PC-3 (cell line): ENCODE measurements at places on chromosomes 6 and 20. TPM values are rescaled to one million over a fixed set of nuclear protein-coding genes. Genes with fewer than 3 reads are reported as not detected.

Gene FAM217A
- not detected in 2 replicates for total RNA-seq

Gene CTAGE9
- total RNA-seq: not detected in 2 replicates

Gene OR12D3
- total RNA-seq: not detected in 2 replicates

Gene RNF39
- 2.0 and 4.2 TPM in 2 replicates for total RNA-seq

Gene SIM1
- total RNA-seq: not detected in 2 replicates

- no peak for DNase-seq
Measured at GRCh38 chr20:22223236-22223635, 361.1 kb downstream of the FOXA2 start.

- no peak for DNase-seq
Measured at GRCh38 chr6:134557509-134557908, 239.6 kb upstream of the SGK1 start.

- DNase-seq: no peak
Measured at GRCh38 chr6:166752097-166752496, 125.0 kb upstream of the RPS6KA2 start.

DNA sequence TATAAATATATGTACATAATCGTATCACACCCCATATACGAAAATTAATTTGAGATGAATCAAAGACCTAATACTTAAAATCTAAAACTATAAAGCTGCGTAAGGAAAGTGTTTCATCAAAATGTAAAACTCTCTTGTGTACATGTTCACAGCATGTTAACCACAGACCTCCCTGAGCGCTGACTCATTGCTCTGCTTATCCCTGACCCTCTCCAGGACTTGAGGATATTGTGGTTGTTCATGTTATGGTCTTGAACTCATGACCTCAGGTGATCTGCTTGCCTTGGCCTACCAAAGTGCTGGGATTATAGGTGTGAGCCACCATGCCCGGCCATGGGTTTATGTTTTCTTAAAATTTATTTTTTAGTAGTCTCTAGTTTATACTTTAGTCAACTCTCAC lies 14.2 kb downstream of the FAM83B start:
- peak; percentile 69 for DNase-seq

- no peak for DNase-seq
Measured at GRCh38 chr20:64212755-64213154, 42.8 kb upstream of the PCMTD2 start.

GRCh38 chr6:66948106-66948505 lies 1241.1 kb upstream of the EYS start:
- peak; percentile 58 for DNase-seq

- DNase-seq: no peak
Measured at GRCh38 chr20:50037123-50037522, 54.3 kb downstream of the SNAI1 start.

GRCh38 chr6:131642987-131643611 lies 6.0 kb downstream of the ENPP3 start:
- DNase-seq: no peak

DNA sequence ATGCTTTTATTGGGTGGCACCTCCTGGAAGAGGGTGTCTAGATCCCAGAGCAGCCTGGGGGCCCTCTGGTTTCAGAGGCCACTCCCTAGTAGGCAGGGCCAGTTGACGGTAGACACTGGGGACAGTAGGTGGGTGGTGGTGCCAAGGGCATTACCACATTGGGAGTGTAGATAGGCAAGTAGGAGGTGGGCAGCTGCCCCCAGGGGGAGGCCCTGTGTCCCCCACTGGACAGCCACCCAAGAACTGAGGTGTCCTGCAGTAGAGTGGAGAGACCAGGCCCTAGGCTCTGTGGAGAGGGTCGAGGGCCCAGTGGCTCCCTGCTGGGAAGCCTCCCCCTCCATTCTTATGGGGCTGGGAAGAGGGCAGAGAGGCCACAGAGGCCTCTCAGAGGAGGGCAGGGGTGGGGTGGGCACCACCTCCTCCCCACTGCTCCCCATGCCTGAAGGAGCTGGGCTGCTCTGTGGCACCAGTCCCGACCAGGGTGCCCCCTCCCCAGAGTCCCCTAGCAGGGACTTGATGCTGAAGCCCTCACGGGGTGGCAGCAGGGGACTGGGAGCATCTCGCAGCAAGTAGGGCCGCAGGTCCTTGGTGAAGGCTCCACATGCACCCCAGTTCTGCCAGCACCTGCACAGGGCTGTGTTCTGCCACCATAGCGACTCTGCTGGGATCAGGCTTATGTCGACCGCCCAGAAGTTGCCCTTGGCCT lies 305.0 kb upstream of the KCNQ5 start:
- DNase-seq: no peak

DNA sequence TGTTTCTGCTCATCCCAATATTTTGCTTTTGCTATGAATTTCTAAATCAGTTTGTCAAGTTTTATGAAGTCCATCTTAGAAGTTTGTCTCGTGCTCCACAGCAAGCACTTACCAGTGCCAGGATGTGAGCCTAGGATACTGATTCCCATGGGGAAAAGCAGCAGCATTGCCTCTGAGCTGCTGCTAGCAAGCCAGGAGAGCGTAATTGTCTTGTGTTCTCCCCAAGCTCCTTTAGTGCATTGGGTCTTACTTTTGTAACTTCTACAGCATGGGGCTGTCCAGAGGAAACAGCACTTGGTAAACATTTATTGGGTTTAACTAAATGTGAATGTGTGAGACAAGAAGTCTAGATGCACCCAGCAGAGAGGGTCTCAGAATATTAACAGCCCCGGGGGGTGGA lies 76.1 kb downstream of the RNF182 start:
- no peak for DNase-seq

- DNase-seq: no peak
Measured at GRCh38 chr6:139839506-139840156, 465.2 kb upstream of the CITED2 start.

GRCh38 chr6:56144538-56145324 lies 102.6 kb downstream of the COL21A1 start:
- peak; percentile 85 for DNase-seq

DNA sequence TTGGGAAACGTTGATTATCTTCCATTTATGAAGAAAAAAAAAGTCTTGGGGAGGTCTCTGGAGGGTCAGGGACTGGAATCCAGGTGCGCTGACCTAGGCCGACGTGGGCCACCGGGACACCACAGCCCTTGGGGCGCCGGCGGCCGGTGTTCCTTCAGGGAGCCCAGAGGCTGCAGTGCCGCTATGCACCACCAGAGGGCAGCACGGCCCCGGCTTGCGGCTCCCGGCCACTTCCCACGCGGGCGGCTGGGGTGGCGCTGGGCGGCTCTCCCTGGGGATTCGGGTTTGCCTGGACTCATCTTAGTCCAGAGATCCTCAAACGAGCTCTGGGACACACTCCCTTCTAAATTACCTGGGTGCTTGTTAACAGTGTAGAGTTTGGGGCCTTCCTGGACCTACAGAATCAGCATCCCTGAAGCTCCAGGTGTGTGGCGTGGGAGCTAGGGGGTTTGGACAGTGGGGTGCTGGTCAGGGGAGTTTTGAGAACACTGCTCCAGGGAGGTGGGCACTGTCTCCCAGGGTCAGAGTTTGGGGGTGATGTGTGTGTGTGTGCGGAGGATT lies 23.0 kb upstream of the GTSF1L start:
- peak; percentile 88 for DNase-seq

GRCh38 chr6:170089963-170090362 lies 200.9 kb downstream of the DLL1 start:
- no peak for DNase-seq

DNA sequence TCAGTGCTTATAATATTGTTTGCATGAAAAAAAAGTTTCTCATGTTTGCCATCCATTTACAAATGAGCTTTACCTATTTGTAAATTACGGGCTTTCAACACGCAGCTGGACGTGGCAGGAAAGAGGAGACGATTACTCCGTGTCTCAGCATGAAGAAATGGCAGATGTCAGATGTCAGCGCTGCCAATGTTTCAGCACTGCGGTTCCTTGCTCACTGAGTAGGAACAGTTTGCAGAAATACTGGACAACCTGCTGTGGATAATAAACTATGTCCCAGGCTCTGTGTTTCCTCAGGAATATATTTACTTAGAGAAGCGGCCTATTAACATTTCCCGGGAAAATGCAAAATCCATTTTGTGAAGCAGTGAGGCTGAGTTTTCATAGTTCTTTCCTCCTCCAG lies 22.7 kb downstream of the RAMACL start:
- DNase-seq: no peak

GRCh38 chr6:31728767-31729514 lies at the start of gene DDAH2:
DDAH2 (minus strand) TSS chr6:31729299; CDS start chr6:31729161, 138 bp downstream.
- DNase-seq: no peak

DNA sequence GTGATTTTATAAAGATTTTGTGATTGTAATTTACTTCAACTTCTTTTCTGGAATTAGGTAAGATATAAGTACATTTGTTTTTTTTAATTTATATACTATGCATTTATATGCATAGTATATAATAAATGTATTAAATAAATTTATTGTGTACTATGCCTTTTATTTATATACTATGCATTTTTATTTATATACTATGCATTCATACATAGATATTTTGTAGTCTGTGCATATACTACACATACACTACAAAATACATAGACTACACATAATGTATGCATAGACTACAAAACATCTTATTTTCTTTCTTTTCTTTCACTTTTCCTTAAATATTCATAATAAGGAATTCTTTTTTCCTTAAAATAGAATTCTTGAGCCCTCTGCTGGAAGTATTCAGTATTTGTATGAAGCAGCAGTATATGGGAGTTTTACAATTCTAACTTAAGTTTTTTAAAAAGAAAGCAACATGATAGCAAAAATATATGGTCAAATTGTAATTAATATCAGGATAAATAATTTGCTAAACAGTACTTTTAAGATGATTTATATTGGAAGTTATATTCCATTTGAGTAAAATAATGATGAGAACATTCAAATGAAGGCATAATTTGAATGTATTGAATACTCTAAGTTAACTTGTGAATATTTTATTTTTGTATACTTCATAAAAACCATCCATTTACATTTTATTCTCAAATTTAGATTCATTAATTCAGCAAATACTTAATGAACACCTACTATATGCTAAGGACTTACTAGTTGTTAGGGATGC lies 129.3 kb downstream of the KLHL32 start:
- peak; percentile 41 for DNase-seq
